ENCODE measurements at places on chromosomes 7 and 10.

- no peak for DNase-seq
These were observed 33.2 kb downstream of the BLVRA start for GRCh38 chr7:43791665-43792064.

- DNase-seq: no peak
These were observed 48.4 kb upstream of the GSAP start for GRCh38 chr7:77464589-77464988.

DNA sequence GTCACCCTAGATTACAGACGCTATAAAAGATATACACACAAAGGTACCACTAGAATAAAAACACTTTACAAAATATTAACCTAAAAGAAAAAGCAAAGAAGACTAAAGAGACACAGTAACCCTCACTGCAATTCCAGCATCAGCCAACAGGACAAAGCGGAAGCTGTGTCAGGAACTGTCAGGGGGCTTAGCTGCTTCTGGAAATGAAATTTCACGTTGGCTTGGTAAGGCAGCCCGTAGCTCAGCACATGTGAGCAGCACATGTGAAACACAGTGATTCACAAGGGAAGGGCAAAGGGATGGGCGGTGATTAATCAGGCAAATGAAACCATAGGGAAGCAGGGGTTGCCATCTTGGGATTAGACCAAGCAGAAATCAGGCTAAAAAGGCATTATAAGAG lies 195.4 kb downstream of the MGMT start:
- DNase-seq: no peak

- DNase-seq: no peak
These were observed 52.7 kb downstream of the NHLRC2 start for GRCh38 chr10:113907166-113907565.

DNA sequence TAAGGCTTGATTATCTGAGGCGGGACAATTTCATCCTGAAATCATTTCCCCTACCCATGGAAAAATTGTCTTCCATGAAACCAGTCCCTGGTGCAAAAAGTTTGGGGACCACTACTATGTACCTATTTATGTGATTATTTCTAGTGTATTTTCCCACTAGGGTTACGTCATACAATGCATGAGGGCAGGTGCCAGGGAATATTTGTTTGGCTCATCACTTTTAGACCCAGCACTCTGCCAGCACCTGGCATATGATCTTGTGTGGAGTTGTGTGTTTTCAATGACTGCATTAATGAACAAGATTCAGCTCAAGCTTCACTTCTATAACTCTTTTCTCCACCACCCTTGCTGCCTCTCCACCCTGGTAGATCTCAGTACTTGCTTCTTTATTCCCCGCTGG lies 73.3 kb upstream of the TNKS2 start:
- no peak for DNase-seq

- DNase-seq: no peak
These were observed 66.6 kb downstream of the CAV1 start for GRCh38 chr7:116591202-116592040.

DNA sequence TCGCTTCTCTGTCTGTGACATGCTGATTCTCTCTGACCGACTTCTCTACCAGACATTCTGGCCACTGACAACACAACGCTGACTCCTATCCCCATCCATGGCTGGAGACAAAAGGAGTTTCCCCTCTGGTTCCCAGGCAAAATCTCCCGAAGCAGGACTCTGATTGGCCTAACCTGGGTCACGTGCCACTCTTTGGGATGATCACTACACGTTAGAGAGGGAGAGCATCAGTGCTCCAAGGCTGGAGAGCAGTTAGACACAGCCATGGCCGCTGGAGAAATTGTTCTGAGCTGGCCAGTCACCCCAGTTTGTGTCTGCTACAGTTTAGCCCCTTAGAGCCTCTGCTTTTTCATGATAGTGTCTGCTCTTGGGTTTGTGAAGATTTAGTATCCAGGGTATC lies 38.9 kb downstream of the ADAMTS14 start:
- DNase-seq: no peak

DNA sequence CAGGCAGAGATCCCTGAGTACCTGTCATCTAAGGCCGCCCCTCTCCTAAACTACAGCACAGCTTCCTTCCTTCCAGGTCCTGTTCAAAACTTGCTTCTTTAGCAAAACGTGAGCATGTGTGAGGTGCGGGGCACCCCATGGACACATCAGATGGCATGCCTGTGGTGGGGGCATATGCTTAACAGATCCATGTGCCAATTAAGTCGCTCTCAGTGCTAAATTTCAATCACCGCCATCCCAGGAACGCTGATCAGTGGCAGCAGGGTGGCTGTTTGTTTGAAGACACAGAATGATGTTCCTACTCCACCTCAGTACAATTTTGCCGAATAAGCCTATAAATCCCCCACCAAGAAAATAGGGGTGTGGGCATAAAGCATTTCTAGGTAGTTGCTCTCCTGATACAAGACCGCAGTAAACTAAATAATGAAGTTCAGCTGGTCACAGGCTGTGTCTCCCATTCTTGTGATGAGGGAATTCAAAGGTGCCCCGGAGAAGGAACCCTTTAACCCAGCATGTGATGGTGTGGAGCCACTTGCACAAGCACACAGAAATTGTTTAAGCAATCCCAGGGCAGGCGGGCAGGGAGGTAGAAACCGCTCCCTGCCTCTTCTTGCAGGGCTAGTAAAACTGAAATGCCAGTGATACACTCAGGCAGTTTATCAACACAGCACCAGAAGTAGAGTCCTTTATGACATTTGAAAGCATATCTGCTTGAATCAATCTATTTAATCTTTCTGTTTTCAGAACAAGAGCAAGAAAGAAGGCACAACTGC lies 205.7 kb downstream of the SORCS1 start:
- DNase-seq: no peak

Measured in suprapubic skin (tissue), 4 donors.